Skin of body (tissue), 3 donors: ENCODE measurements at places on chromosomes 4 and X.

DNA sequence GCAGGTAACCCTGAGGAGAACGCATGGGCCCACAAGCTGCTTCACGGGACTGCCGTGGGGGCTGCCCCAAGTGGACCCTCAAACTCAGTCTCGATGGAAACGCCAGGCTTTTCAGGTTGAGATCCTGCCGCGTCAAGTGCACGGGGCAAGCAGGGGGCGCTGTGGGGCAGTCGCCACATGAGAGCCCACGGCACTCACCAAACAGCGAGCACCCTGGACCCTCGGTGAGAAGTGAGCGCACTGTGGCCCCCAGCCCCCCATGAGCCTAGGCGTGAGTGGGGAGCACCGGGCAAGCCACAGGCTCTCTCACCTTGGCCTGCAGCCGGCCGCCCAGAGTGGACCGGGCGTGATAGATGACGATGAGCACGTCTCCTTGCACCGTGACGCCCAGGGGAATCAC, 50.9 kb upstream of the CPLX1 start:
- DNase-seq: no peak

DNA sequence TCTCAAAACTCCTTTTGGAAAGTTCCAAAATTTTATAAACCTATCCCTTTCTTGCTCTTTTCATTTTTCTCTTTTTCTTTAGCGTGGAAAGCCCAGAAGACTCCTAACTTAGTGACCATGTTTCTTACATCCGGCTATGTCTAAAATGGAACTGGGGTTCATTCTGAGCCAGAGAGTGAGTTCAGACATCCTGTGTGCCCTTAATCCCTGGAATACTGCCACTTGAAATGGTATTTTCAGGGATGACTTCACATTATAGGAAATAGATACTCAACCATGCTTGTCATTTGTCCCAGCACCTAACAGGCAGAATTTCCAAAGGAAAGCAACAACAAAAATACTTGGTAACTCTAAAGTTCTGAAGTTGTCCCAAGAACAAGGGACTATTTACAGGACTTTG, 379.6 kb downstream of the ARHGAP24 start:
- DNase-seq: no peak

- no peak for DNase-seq
Measured at GRCh38 chr4:38462367-38463055, 201.5 kb upstream of the KLF3 start.

DNA sequence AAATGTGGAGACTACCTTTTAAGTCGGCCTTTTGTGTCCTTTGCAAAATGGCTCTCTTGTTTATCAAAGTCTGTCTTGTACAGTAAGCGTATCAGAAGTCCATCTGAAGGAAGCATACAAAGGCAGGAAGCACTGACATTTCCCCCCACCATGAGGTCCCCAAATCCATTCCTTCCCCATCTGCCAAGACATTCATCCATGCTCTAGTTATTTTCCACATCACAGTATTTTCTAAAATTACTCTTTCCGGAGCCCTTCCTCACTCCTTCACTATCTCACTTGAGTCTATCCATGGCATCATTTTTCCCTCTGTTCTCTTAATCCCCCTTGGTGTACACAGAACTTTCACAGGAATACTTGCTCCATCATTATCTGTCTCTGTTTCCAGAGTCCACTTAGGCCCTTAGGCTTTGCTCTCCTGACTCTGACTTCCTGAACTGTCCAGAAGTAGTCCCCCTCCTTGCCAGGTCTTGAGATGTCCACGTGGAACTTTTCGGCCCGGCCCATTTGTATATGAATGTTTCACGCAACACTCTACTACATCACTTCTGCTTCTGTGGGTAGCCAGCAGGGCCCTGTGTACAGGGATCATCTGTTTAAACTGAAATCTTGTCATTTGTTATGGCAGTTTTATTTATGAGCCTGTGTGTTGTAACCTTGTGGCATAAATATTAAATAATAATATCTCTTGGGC, 2.1 kb downstream of the SEL1L3 start:
- no peak for DNase-seq

GRCh38 chr4:186765138-186765537, 41.5 kb upstream of the FAT1 start:
- no peak for DNase-seq

DNA sequence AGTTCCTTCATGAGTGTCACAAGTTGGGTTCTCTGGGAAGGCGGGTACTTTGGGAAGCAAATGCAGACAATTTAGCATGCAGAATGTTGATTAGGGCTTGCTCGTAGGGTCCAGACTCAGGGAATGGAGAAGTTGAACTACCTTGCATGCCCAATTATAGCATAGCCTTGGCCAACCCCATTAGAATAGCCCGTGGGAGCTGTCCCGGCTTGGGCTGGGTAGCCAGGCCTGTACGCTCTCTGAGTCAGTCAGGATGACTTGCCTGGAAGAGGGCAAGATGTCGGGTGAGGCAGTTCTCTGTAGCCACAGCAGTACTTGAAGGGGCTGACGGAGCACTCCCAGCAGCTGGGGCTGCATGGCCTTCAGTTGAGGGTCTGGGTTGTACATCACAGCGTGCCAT, 19.5 kb downstream of the KIAA0232 start:
- DNase-seq: no peak

DNA sequence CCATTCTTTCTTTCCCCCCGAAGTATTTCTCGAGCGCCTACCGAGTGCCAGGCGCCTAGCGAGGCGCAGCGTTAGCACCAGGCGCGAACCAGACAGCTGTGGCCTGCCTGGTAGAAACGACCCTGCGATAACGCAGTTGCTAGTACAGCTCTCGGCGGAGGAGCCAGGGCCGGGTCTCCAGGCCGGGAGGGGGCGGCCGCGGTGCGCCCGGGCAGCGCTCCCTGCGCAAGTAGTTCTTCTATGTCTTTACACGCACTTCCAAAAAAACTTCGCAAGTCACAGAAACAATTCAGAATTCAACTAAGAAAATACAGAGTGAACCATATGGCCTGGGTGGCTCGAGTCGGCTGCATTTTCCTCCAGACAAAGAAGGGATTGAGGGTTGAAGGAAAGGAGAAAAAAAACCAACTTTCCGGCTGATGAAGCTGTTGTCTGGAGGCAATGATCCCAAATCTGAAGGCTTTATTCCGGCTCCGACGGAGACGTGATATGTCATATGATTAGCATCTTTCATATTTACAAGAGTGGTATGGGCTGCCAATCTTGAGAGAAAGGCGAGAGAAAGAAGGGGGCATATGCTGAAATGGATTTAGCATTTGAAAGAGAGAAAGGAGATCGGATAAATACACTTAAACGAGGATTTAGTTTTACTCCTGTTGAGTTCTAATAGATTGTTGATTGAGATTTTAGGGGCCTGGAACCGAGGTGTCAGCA, 7.2 kb upstream of the NEUROG2 start:
- peak; percentile 38 for DNase-seq

DNA sequence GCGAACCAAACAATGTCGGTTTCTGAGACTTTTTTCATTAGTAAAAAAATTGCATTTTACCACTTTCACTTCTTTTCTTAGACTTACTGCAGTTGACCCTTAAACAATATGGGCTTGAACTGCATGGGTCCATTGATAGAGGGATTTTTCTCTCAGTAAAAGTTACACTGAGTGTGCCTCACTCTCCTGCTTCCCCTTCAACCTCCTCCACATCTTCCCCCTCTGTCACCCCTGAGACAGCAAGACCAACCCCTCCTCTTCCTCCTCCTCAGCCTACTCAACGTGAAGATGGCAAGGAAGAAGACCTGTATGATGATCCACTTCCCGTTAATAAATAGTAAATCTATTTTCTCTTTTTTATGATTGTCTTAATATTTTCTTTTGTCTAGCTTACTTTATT, 43.4 kb downstream of the TEC start:
- no peak for DNase-seq

DNA sequence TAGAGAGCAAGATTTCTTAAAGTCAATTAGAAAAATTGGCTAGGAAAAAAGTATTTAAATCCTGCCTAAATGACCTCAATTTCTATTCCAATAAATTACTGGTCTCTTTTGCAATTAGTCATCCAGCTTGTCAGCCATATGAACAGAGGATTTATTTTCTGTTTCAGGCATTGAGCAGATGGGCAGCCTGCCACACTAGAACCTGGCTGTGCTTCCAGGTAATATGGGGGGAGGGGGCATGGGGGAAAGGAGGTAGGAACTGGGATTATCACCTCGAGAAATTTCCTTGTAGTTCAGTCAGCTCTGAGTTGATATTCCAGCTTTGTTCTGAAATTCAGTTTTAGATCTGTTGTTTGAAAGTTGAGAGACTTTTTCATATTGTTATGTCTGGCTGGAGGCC, 206.3 kb upstream of the LCORL start:
- DNase-seq: no peak

DNA sequence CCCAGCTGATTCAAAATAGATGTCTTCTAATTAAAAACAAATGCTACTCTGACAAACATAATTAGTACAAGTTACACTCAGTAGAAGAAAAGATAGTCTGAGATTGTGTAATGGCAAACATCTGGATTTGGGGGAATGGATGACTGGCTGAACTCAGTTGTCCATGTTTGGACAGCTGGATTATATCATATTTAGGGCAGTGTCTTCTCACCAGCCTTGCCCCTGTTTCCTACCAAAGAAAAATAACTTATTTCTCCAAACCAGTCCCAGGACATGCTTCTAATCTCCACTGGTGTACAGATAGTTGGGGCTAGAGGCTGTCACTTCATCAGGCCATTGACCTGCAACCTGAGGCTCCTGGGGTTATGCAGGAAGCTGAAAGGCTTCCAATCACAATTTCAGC, 237.3 kb downstream of the USP46 start:
- DNase-seq: peak; percentile 59

GRCh38 chrX:119778829-119779228, 12.6 kb downstream of the RPL39 start:
- no peak for DNase-seq

DNA sequence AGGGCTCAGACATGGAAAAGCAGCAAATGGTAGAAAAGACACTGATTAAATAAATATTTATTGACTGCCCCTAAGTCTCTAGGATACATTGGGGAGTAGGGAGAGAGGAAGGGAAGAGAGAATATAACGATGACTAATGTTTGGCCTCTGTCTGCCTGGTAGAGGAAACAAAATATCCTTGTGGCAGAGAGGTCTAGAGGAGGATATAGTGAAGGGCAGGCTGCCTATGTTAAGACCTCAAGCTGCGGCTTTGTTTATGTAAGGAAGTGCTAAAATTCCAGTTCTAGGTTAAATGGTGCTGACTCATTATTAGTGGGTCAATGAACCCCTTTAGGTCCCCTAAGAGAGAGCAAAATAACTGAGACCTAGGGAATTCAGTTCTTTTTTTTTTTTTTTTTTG, 427.3 kb upstream of the FTHL17 start:
- DNase-seq: no peak

GRCh38 chrX:134761788-134762187, 103.5 kb upstream of the PLAC1 start:
- no peak for DNase-seq

DNA sequence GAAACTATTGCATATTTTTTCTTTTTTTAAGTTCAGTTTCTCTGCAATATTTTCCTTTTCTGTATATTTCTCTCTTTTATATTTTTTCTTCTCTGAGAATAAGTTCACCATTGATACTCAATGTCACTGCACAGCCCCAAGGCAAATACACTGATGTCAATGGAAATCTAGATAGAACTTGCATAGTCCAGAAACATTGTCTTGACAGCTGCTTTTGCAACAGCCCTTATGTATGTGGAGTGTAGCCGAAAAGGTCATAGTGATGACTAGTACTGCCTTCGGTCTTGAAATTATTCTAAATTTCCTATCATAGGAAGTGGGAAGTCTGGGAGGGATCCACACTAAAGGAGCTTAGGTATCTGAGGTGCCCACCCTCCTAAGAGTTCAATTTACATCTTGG, 150.0 kb downstream of the SPOCK3 start:
- no peak for DNase-seq

GRCh38 chr4:100555611-100556337, 38.0 kb upstream of the EMCN start:
- peak; percentile 87 for DNase-seq

DNA sequence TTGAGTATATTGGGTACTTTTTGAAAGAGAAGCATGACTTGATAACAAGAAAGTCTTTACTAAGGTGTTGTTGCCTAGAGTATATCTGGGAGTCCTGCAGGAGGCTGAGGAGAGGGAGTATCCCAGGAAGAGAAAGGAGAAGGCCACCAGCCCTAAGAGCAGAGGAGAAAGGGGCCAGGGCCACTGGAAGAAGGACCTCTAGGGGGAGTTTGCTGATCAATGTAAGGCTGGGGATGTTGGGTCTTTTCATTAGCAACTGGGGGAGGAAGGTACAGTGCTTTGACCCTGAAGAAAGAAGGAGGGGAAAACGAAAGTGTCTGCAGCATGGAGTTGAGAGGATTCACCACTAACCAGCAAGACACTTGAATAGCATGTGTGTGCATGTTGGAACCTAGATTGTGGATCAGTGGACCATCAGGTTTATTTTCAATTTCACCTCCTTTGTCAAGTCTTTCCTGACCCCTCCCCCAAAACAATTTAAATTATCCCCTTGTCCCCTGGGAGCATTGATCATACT, 4.5 kb downstream of the SMIM9 start:
- no peak for DNase-seq

DNA sequence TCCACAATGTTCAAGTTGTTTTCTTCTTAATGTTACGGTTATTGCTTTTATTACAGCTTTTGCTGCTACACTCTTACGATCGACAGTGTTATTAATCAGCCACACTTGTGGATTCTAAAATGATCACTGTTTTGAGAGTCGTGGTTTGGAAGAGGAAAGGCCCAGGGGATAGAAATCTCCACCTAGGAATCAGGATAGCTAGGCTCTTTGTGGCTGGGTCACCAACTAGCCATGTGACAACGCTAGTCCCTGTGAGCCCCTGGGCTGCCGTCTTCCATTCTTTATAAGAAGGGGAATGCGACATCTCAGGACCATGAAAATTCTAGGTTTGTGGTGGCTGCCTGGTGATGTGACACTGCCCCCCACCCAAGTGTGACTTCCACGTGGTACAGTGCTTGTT, 380 bp downstream of the SLC34A2 start:
- DNase-seq: no peak

DNA sequence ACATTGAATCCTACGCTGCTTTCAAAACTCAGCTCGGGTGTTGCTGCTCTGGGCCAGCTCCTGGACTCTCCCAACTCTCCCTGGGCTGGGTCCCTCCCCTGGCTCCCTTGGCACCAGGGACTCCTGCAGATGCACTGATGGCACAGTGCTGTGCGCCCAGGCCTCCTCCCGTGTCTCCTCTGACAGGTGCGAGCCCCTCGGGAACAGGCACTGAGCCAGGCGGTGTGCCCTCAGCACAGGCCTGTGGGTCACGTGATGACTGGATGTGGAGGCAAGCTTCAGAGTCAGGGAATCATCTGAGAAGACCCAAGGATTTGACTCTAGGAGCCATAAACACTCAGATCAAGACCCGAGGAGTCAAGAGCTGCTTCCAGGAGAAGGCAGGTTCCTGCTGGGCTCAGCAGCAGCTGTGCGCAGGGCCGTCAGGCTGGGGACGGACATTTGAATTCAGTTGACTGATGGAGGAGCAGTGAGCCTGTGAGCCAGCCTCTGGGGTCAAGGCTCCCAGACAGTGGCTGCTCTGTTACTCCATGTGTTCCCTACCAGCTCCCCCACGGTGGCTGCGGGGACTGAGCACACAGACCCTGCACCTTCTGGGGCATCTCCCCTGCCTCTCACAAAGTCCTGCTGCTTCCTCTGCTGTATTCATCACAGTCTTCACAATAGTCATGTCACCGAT, 33.0 kb downstream of the NAT8L start:
- no peak for DNase-seq
